ENCODE measurements at places on chromosomes 5 and 9.

DNA sequence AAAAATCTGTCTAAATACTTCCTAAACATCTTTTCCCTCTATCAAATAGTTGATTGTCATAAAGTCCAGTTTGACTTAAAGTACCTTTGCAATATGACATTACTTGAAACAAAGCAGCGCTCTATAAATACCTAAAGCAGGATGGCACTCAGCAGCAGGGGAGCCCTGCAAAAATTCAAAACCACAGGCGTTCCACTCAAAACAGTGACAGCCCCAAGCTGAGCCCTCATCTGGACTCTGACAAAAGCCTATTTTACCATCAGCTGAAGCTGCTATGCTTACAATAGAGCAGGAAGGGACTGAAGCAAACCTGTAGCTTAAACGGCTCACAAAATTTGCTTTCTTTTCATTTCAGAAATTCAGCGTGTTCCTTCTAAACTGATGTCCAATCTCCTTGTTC, 11.5 kb downstream of the GABRA6 start:
- DNase-seq: peak; percentile 66

DNA sequence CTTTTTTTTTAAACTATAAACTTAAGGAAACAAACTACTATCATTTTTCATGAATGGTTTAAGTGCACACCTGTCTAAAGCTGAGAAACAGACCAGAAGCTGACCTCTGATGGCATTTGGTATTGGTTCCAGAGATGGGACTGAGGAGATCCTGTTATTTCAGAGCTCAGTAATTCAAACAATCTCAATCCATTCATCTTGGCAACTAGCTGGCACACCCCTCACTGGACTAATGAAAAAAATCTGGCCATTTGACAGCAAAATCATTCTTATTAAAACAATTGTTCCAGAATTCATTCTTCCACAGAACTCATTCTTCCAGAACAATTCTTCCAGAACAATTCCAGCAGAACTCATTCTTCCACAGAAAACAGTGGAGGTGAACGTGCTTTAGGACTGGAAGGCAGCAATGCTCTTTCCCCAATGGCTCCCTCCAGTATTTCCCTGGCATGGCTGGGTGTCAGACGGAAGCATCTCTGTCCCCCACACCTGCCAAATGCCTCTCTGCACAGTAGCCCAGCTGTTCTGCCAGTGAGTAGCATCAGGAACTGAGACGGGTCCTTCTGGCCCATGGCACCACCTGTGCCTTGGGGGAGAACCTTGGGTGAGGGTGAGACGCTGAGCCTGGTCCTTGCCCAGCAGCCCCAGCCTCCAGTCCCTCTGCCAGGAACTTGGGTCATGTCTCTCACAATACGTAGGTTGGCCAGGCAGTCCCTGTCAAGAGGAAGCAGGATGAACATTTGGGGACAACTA, 87.5 kb upstream of the EQTN start:
- no peak for DNase-seq

- no peak for DNase-seq
Measured at GRCh38 chr5:171275841-171276544, 33.1 kb upstream of the TLX3 start.

DNA sequence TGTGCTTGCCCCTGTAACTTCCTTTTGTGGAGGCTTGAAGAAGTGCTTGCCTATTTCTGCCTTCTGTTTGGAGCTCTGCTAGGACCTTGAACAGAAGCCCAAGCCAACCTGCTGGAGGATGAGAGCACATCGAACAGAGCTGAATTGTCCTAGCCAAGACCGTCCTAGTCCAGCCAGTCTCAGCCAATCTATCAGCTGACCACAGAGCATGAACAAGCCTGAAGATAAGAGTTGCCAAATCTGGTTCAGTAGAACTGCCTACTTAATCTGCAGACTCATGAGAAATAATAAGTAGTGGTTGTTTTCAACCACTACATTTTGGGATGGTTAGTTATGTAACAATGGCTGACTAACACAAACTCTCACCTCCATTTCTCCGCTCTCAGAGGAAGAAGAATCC, 4.4 kb upstream of the SNX2 start:
- DNase-seq: no peak

- no peak for DNase-seq
Measured at GRCh38 chr9:134570711-134571325, 70.8 kb upstream of the COL5A1 start.

DNA sequence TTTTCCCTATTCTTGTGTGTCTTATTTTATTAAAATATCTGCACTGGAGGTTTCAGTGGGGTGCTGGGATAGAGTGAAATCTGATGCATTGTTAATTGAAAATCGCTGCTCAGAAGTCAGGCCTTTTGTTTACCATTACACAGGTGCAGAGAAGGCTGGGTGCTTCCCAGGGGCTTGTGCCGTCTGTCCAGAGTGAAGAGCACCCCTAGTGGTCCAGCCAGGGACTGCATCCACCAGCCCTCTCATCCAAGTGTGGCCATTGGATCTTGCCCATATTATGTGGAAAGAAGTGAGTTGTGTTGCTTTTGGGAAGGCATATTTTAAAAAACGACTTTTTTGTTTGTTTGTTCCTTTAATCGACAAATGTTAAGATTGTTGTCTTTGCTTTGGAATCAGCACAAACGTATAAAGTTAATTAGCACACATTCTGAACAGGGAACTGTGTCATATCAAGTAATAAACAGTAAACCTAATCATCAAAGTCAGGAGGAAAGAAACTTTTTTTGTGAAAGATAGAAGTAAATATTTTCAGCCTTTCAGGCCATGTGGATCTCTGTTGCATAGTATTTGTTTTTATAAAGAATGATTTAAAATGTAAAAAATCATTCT, 315.6 kb downstream of the MTRR start:
- DNase-seq: no peak

- DNase-seq: no peak
Measured at GRCh38 chr9:73042155-73042554, 89.3 kb upstream of the ALDH1A1 start.
